Ascending aorta (tissue), 2 donors: ENCODE measurements at places on chromosomes 11 and 22.
A peak's percentile ranks its signal among the peaks of the same experiment; 100 is the strongest.

GRCh38 chr22:17235149-17235655, 16.0 kb upstream of the ADA2 start:
- no peak for DNase-seq

DNA sequence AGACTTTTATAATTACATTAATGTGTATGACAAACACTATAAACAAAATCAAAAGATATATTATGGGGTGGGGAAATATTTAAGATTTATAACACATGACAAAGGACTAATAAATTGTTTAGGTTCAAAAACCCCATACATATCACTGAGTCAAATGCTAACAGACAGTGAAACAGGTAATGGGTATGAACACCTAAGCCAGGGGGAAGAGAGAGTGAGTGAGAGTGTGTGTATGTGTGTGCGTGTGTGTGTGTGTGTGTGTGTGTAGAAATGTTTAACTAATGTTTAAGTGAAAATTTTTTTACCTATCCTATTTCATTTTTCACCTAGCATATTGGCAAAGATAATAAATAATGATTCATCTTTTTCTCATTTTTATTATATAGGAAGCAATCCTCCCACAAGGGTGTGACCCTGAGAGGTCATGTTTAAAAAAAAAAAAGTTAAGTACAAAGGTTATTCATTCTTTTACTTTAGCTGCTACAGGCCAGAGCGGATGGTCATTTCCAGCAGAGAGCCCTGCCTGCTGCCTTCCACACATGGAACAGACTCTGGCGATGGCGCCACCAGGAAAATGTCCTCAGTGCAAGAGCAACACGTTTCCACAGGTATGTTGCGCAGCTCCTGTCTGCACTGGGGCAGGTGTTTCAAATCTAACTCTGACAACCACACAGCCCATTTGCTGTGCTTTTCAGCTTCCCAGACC, 72.9 kb downstream of the PISD start:
- DNase-seq, result no peak

DNA sequence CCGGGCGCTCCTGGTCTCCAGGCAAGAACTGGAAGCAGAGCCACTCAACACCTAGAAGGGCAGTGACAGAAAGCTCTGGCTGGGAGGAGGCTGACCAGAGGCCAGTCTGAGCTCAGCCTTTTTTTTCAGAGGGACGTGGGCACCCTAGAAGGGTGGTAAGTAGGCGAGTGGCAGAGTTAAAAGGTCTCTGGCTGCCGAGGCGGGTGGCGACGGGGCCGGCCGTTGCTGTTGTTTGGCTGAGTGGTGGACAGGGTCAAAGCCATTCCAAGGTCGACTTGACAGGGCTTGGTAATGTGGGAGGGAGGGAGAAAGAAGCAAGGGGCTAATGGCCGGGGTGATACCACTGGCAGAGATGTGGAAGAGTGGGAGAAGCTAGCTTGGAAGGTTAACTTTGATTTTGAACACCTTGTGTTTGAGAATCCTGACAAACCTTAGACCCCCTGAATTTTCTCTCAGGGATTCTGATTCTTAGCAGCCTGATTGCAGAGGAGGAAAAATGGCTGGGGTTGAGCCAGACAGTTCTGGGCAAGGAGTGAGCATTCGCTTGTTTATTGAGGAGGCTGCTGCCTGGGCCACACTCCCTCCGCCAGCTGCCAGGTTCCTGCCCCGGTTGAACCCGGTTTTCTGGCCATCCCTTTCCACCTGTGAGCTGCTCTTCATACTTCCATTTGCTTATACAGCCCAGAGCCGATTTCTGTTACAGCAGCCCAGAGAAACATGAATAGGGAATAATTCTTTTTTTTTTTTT, 868 bp upstream of the SYCE3 start:
- DNase-seq, result no peak

- no peak for DNase-seq
Measured at GRCh38 chr11:60498853-60499252, 6.3 kb downstream of the MS4A12 start.

DNA sequence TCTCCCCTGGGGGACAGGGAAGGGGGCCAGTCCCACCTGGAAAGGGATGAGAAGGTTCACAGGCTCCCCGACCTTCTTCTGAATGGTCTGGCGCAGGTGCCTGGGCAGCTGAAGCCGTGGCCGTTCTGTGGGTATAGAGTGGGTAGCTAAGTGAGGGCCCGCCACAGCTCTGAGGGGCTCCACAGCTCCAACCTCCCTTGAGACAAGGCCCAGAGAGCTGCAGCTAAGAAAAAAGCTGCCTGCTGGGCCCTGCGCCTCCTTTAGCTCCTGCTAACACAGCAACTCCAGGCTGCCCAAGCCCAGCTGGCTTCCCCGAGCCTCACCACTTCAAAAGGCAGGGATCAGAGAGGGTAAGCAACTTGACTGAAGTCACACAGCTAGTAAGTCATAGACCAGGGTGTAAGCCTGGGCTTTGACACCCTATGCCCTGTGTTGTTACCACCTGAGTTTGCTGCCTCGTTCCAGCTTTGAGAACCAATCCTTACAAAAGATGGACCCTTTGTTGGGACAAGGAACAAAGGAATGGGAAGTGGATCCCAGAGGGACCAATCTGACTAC, 18.5 kb downstream of the MYBPC3 start:
- no peak for DNase-seq

GRCh38 chr22:36279219-36279666, 26.3 kb downstream of the APOL1 start:
- no peak for DNase-seq

DNA sequence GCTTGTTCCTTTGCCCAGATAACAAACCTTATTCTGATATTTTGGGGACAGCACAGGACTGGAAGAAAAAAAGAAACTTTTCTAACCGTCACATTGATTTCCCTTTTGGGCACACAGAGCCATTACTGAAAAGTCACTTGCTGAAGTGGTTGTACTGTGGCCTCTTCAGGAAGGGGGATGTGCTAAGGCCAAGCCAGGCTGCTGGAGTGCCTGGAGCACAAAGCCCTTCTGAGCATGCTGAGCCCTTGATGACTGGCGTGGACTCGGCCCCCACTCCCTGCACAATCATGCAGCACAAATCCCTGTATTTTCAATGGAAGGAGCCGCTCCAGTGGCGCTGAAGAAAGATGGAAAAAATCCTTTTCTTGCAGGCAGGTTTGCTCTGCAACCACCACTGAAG, 164.2 kb downstream of the NTM start:
- no peak for DNase-seq

- no peak for DNase-seq
Measured at GRCh38 chr22:25021409-25021808, 68.9 kb downstream of the KIAA1671 start.

GRCh38 chr11:121740902-121741301, 288.1 kb upstream of the SORL1-AS1 start:
- no peak for DNase-seq

DNA sequence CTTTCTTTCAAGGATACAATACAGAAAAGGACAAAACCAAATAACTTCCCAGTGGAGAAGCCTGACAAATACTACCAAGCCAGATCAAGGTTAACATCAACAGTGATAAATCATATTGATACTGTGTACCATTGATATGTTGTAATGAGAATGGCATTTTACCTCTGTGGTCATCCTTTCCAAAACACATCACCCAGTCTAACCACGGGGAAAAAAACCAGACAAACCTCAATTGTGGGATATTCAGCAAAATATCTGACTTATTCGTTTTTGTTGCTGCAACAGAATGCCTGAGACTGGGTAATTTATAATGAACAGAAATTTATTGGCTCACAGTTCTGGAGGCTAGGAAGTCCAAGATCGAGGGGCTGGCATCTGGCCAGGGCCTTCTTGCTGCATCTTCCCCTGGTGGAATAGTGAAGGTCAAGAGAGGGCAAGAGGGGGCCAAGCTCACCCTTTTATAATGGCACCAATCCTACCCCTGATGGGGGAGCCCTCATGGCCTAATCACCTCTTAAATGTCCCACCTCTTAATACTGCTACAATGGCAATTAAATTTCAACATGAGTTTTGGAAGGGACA, 66.1 kb downstream of the FAM76B start:
- DNase-seq, result no peak

- peak; percentile 80 for DNase-seq
Measured at GRCh38 chr11:59053387-59053786, 32.7 kb upstream of the GLYATL1B start.

- no peak for DNase-seq
Measured at GRCh38 chr11:47411884-47412746, 3.7 kb downstream of the SLC39A13 start.

DNA sequence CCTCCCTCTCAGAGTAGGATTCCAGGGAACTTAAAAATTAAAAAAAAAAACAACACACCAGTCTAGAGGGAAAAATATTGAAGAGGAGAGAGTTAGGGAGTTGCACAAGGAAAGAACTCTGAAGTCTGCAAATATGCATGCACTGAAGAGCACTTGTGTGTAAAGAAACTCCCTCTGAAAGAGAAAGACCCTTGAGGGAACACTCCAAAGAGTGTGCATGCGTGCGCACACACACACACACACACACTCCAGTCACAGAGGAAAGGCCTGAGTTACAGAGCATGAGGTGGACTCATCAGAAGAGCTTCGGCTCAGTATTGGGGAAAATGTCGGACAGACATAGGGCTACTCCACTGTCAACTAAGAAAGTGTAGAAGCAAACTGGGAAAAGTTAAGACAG, 30.1 kb downstream of the GGTLC2 start:
- no peak for DNase-seq

GRCh38 chr11:85945788-85946187, 90.6 kb downstream of the CCDC83 start:
- no peak for DNase-seq

- no peak for DNase-seq
Measured at GRCh38 chr11:29153078-29153477, 863.8 kb downstream of the KCNA4 start.

GRCh38 chr11:3799143-3799542, 1.8 kb upstream of the NUP98 start:
- no peak for DNase-seq

DNA sequence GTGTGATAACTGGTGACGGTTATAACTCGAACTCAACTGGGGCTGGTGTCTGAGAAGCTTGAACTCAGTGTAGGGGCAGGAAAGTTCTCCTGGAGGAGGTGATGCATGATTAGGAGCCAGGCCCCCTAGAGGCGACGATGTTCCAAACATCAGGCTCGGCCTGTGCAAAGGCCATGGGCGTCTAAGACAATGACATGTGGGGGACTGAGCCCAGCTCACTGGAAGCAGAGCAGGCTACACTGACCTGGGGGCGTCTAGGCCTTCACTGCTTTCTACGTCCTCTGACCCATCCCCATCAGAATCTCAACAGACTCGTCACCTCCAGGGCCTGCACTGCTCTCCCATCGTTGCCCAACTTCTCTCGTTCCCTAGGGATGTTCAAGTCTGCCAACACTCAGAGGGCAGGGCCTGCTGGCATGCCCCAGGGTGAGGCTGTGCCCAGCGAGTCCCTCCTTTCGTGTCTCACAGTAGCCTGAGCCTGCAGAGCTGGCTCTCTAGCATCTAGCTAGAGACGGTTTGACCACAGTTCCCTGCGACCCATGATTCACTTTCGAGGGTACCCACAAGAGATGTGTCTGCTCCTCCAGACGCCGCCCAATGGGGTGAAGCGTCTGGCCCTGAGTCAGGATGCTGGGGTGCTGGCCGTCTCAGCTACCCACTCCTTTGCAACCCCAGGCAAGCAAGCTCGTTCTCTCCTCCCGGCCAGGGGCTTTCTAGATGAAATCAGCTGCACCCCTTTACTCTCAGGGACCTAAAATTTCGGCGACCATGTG, 1.1 kb upstream of the ATG16L2 start:
- peak; percentile 61 for DNase-seq

DNA sequence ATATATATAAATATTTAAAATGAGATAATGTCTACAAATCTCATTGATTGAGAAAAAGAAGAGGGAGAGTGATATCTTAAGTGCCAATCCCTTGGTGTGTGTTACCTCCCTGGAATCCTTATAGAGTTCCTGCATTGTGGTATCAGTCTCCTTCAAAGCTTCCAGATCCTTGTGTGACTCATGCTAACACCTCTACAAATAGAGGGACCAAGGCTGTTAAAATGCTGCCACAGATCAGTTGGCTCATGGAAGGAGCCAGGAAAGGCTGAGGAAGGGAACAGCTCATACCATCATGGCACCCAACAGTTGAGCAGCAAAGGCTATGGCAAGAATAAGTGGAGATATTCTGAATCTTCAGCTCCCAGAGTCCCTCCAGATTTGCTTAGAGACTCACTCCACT, 163.6 kb upstream of the ISX start:
- DNase-seq, result no peak

DNA sequence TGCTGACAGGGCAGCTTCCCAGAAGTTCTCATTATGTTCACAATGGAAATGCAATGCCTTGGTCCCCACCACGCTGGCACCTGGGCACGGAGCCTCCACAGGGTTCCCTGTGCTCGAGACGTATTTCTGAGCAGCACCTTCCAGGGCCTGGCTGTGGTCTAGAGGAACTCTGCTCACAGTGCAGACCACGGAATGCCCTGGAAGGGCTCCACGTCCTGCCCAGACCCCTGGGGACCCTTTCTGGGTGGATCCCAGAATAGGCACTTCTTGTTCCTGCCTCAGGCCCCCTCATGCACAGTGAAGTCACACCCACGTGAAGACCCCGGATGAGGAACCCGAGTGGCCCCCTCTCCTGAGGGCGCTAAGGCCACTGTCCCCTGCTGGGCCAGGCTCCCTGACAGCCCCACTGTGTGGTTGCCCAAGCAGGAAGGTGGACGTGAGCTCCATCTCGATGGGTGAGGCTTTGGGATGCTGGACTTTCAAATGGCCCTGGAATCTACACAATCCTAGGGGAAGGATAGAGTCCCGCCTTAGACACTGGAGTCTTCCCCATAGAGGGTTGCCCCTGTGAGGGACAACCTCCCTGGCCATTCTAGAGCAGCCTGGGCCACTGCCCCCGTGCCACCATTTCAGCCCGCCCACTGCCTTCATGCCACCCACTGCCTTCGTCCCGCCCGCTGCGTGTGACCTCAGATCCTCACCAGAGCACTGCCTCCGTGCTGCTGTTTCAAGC, 1106.8 kb downstream of the BRD1 start:
- DNase-seq, result no peak

- no peak for DNase-seq
Measured at GRCh38 chr11:114250993-114251814, 45.0 kb upstream of the NNMT start.

- no peak for DNase-seq
Measured at GRCh38 chr11:91296629-91297028, 928.0 kb upstream of the FAT3 start.

- DNase-seq, result no peak
Measured at GRCh38 chr11:75969626-75970308, 154.8 kb downstream of the UVRAG start.

DNA sequence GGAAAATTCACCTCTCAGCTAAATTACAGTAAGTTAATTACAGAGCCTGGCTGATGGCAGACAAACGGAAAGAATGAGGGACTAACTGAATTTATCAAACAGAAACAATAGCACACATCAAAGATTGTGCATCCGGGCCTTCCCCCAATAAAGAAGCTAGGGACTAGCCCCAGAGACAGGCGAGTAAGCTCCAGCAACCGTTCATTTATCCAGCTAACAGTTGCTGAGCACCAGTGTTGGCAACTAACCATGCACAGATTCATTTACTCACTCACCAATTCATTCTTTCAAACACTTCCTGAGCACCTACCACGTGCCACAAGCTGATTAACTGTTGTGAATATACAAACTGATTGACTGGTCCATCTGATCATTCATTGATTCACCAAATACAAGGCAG, 51.2 kb downstream of the SMCO4 start:
- no peak for DNase-seq
